ENCODE measurements at places on chromosomes 1 and 21.

- DNase-seq = no peak
Measured at GRCh38 chr1:65048335-65048734, 82.0 kb upstream of the JAK1 start.

GRCh38 chr1:179187735-179188471, 41.6 kb downstream of the ABL2 start:
- DNase-seq = no peak

DNA sequence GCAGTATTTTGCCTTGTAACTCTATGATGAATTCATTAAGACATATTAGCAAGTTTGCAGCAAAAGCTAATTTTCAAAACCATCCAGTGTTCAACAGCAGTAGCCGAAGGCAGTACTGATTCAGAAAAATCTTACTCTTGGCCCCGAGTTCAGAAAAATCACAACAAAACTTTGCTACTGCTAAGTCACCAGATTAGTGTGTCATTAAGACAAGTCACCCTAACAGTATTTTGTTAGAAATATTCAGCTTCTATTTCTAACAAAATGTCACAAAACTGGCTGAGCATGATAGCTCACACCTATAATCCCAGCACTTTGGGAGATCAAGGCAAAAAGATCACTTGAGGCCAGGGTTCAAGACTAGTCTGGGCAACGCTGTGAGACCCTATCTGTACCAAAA, 8.2 kb downstream of the GTF2B start:
- no peak for DNase-seq

- DNase-seq = no peak
Measured at GRCh38 chr1:101757985-101758384, 238.7 kb downstream of the OLFM3 start.

DNA sequence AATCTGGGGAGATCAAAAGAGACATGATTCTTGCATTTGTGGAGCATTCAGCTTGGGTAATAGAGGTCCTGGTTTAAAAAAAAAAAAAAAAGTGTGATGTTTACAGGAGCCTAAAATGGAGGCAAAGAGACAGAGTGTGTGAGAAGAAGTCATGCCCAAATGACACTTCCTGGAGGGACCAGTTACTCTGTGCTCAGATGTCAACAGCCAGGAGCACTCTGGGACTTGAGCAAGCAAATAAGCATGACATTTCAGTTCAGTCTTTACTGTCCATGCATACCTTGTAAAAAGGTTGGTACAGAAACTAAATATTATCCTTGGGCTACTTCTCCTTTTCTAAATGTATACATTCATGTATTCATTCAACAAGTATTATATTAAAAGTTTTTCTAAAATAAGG, 25.2 kb upstream of the ADGRL2 start:
- DNase-seq = no peak

DNA sequence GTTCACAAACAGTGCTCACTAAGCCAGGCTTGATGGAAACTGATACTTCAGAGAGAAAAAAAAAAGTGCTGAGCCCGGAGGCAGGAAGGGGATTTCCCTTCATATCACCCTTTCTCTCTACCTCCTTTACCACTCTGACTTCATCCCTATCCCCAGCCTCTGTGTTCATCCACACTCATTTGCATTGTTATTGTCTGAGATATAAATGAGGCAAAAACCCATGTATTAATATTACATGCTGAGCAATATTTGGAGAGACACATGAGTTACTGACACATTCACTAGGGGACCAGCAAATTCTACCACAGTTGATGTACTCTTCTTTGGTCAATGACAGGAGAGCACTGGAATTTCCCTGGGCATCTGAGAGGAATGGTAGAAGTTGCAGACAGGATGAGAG, 175.8 kb downstream of the TNFSF18 start:
- DNase-seq = peak; percentile 3

DNA sequence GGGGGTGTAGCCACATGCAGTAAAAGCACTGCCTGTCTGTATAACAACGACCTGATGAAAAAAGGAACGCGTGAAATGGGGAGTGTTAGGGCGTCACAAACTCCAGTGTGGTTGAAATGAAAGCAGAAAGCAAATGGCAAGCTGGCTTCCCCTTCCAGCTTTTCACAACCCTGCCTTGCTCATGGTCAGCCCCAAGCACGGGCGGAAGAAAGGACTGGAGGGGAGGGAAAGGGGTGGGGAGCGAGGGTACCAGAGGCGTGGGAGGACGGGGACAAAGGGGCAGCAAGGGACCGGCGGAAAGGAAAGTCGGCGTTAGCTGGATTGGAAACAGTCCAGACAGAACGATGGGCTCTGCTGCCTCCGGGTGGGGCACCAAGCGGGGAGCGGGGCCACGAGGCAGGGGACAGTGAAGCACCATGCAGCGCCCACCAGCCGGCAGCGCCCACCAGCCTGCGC, 9.6 kb downstream of the VPS26C start:
- no peak for DNase-seq

DNA sequence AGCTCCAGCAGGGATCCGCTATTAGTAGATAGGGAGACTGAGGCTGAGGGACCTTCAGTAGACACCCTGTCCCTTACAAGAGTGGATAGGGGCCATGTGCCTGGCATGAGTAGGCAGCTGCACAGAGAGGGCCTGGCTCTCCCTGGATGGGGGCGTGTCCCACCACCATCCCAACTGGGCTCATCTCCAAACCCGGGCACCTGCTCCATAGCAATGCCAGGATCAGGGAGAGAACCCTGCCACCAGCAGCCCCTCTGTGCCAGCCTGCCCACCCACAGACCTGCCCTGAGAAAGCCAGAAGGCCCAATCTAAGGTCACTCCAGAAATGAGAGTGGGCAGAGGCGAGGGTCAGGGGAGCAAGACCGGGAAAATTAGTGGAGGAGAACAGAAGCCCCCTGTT, 121.3 kb downstream of the GRIK3 start:
- no peak for DNase-seq

DNA sequence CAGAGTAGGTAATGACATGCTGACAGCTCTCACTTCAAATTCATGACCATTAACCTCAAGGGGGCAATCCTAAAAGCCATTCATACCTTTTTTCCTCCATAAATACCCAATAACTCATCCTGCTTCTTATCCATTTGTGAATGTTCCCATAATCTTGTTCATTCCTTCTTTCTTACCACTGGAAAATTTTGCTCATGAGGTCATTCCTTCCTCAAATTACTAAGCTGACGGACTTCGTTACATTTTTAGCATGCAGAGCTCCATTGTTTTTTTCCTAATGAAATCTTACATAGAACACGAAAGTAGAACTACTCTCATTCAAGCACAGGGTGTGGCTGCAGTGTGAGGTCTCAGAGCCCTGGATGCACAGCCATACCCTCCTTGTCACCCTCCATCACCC, 276.5 kb upstream of the DPYD start:
- DNase-seq = no peak

- DNase-seq = no peak
Measured at GRCh38 chr1:230139741-230140140, 72.7 kb downstream of the GALNT2 start.
